ENCODE measurements at places on chromosomes 4 and X. TPM values are rescaled to one million over a fixed set of nuclear protein-coding genes. Genes with fewer than 3 reads are reported as not detected.

The GATA1 gene
- total RNA-seq: not detected

The F8A3 gene
- total RNA-seq: 1.0 TPM

The LRIT3 gene
- 0.36 TPM for total RNA-seq

The ZCCHC18 gene
- under 0.01 TPM for total RNA-seq

The GPR82 gene
- not detected for total RNA-seq

The ASMT gene
- not detected for total RNA-seq

The PDE6B gene
- 0.15 TPM for total RNA-seq

The C4orf51 gene
- not detected for total RNA-seq

The CDS1 gene
- total RNA-seq: under 0.01 TPM

The PRRG1 gene
- 12.0 TPM for total RNA-seq

The ZNF630 gene
- total RNA-seq: under 0.01 TPM

The VEGFD gene
- total RNA-seq: 0.34 TPM

The CCDC110 gene
- total RNA-seq: 2.8 TPM

The ACSL1 gene
- total RNA-seq: 83.1 TPM

The RRH gene
- total RNA-seq: under 0.01 TPM

The ITIH6 gene
- total RNA-seq: under 0.01 TPM
